ENCODE measurements at places on chromosomes 12 and 14.

DNA sequence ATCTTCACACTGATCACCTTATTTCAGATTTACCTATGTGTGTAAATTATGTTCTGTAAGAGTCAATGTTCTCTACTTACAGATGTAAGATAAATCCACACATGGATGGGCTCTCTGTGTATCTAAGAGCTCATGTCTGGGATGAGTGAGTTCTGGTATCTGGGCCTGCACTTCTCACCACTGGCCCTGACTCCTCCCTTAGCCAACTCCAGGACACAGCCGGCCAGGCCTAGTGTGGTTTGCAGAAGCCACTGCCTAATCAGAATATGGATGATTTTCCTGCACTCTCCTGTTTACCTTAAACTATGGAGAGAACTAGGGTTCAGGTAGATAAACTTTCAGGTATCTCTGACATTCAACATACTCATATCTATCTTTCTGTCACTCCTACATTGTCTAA is 1284.8 kb downstream of the TMEM121 start:
- ATAC-seq = no peak

DNA sequence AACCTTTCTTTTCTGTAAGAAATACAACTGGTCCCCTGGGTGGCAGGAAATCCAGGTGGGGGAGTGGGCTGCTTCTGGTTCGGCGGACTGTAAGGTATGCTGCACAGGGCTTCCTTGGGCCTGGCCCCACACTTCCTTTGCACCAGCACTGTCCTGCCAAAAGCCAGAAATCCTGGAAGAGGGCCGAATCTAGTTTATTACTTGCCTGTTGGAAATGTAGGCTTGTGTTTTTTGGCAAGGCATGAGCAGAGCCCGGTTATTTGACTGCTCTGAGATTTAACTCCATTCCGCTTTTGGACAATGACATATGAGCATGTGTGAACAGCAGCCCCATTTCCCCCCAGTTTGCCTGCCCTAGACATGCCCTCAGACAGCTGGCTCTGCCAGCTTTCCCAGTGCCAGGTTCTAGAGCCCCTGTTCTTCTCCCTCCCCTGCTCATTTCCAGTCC is 86.6 kb downstream of the BORCS5 start:
- ATAC-seq = peak; percentile 55

DNA sequence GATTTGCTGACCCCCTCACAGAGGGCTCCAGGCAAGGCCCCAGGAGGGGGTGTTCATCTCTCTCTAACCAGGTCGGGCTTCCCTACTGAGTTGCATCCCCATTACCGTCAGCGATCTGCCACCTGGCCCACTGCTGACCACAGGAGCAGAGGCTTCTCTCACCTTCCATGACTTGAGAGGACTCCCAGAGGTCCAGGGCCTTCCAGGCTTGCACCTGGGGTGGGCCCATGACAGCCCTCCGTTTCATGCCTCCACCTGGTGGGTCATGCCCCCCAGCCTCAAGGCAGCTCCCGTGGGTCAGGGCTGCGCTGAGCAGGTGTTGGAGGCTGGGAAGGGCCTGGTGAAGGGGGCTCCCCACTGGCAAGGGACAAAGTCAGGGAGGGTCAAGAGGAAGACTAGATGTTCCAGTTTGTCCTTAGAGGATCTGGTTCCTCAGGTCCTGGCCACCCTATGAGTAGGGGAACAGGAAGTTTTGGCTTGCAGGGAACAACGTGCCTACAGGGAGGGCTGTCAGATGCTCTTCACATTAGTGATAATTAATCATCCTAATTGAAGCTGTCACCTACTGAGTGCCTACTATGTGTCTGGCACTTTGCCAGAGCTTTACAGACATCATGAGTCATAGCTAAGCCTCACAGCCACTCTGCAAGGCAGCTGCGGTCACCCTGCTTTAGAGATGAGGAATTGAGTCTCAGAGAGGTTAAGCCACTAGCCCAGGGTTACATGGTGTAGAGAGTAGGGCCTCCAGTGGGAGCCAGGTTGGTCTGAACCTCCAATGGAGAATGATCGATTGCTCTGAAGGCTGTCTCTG is 13.8 kb downstream of the NFKBIA start:
- ATAC-seq = no peak

- no peak for ATAC-seq
These were observed 8.0 kb upstream of the OR5AU1 start for GRCh38 chr14:21163871-21164291.

GRCh38 chr12:82694276-82694675 is 7.6 kb downstream of the TMTC2 start:
- ATAC-seq = no peak

Measured in gastroesophageal sphincter (tissue), 4 donors.